Esophagus mucosa (tissue), 1 donor: ENCODE measurements at places on chromosomes 12 and 14. TPM values are rescaled to one million over a fixed set of nuclear protein-coding genes. Genes with fewer than 3 reads are reported as not detected.

The ATP23 gene
- total RNA-seq, result 7.6 TPM

The SLC25A21 gene
- 0.80 TPM for total RNA-seq

GRCh38 chr12:108308395-108309085 lies 30.6 kb downstream of the CMKLR1 start:
- no peak for ATAC-seq

GRCh38 chr12:795305-795704 lies 42.9 kb downstream of the WNK1 start:
- ATAC-seq, result no peak

- ATAC-seq, result no peak
Measured at GRCh38 chr12:3127832-3128231, 50.7 kb downstream of the TSPAN9 start.

- no peak for ATAC-seq
Measured at GRCh38 chr12:93879476-93880421, 202.6 kb downstream of the CRADD start.

GRCh38 chr14:68394118-68394763 lies 398.6 kb downstream of the ZFP36L1 start:
- ATAC-seq, result no peak

DNA sequence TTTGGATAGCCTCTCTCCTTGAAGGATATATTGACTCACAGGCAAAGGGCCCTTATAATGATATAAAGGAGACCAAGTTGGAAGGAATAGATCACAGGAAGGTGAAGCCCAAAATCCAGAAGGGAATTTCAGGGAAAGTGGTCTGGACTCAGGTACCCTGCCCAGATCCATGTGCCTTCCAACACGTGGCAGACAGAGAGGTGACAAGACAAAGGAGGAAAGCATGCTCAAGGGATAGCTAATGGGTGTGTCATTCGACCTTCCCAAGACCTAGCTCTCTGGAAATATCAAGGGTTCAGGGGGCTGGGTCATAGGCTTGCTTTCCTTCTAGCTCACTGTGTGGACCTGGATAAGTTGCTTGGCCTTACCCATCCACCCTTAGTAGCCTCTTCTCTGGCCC lies 214.3 kb downstream of the ZFP36L1 start:
- ATAC-seq, result no peak
